ENCODE measurements at places on chromosomes 1 and 21.

DNA sequence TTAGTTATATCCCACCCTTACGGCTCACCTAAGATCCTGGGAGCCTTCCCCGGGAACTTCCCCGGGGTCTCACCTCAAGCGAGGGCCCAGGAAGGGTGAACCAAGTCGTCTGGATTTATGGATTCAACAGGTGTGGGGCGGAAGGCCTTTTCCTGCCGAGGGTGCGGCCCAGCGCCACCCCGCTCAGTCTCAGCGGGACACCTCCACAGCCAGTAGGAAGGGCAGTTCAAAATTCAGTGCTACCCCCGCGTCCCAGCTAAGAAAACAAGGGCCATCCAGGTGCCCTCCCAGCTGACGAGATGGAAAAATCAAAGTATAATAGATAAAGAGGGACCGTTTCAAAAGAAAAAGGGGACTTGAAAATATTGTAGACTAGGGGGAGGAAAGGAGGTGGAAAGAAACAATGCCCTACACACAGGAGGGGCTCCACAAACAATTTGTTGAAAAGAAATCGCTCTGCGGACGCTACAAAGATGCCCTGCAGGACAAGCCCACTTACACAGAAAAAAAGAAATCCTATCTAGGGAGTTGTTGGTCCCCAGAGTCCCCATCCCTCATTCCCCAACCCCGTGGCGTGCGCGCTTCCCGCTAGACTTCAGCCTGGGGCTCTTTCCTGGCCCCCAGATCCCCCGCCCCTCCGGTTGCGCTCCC lies 1.3 kb downstream of the SLC2A1 start:
- DNase-seq, result no peak

DNA sequence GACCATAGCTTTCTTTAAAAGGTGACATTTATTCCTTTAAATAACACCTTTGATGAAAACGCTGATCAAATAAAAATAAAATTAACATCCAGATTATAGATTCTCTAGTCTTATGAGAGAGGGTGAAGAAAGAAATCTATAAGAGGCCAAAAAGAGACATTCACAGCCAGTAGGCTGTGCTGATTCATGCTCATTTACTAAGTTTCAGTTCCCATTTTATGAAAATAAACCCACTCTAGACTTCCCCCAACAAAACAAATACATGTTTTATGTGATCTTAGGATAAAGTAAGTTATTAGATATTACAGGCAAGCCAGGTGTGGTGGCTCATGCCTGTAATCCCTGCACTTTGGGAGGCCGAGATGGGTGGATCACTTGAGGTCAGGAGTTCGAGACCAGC lies 21.1 kb downstream of the ESRRG start:
- DNase-seq, result no peak

- DNase-seq, result no peak
Observed at GRCh38 chr1:96834986-96835385, 113.4 kb downstream of the PTBP2 start.

- peak; percentile 20 for DNase-seq
Observed at GRCh38 chr1:11180342-11180744, 8.8 kb upstream of the ANGPTL7 start.

DNA sequence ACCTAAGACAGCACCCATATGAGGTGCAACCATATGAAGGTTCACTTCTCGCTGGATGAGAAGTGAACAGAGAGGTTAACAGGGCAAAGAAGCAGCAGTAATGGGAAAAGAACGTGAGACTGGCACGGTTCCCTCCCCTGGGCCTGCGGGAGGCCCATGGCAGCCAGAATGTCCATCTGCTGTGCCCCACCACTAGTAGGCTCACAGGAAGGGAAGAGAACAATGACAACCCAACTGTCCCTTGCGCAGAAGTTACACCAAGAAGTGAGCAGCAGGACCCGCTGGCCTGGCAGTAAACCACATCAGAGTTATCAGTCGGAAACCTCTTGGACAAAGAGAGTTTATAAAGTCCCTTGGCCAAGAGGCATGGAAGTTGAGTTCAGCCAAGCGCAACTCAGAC lies 11.3 kb downstream of the HIVEP3 start:
- DNase-seq, result no peak

DNA sequence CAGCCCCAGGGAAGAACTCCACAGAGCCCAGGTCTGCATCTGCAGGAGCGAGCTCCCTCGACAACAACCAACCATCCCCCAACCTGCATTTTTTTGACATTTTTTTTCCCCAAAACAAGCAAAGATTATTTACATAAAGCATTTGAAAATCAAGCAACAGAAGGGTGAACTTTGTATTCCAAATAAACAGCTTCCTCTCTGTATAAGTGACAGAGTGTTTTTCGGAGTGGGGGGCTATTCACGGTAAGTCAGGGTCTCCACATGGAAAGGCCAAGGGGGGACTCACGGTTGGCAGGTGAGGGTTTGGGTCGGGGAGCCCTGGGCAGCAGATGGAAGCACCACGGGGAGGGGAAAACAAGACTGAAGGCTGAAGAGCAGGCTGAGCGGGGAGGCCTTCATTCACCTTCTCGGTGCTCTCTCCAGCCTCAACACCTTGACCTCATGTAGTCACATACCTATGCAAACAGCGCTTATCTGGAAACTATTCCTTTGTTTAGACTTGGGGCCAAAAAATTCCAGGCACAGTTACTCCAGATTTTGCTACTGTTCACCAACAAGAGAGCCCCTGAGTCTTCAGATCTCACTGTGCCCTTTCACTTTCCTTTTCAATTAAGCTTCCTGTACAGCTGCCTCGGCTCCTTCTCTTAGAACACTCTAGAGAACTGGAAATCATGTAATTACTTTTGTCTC lies 27.6 kb downstream of the C2CD2 start:
- DNase-seq, result peak; percentile 10

GRCh38 chr1:60222360-60223115 lies 149.0 kb upstream of the C1orf87 start:
- DNase-seq, result no peak

GRCh38 chr1:26530410-26530894 lies 891 bp downstream of the RPS6KA1 start:
- DNase-seq, result no peak

DNA sequence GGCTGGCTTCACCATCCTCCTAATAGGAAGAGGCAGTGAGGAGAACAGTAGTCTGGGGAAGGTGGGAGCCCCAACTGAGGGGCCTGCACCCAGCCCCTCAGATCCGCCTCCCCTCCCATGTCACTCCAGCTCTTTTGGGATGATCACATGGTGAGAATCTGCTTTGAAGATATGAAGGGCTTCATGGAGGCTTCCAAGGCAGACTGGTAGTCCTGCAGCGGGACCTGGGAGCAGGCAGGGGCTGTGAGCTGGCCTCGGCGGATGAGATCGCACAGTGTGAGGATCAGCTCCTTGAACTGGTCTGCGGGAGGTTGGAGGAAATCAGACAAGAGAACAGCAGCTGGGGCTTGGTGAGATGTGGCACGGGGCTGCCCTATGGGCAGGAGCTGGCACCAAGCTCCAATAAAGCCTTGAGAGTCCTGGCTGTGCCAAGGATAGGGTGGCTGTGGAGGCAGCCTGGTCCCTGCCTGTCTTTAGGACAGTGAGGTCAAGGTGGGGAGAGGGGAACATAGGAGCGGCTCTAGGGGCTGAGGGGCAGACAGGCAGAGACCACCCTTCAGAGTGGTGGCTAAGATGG lies 12.3 kb upstream of the SRSF4 start:
- no peak for DNase-seq

DNA sequence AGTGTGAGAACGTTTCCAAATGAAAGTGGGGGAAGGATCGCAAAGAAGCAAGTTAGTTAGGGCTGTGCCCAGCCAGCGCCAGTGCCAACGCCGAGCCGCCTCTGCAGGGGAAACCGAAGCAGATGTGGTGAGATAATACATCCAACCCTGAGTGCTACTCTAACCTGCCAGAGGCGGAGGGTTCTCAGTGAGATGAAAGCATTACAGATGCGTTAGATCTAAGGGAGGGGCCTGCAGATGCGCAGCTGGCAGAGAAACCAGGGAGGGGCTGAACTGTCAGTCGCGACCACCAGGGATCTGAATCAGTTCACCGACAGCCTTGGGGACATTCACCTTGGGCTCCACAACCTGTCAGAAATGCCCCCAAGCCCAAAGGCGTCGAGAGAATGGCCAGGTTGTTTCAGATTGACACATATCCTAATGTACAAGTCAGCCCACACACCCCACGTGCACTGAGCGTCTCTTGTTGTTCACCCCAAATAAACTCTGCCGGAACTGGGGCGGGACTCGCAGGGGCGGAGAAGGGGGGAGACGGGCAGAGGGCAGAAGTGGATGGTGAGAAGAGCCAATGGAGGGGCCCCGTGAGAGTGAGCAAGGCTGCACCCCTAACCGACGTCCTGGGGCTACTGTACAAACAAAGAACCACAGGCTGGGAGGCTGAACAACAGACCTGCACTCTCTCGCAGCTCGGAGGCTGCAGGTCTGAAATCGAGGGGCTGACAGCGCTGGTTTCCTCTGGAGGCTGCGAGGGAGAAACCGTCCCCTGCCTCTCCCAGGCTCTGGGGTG lies 8.7 kb upstream of the UMODL1 start:
- DNase-seq, result no peak
